ENCODE measurements at places on chromosomes 6 and 20. TPM values are rescaled to one million over a fixed set of nuclear protein-coding genes. Genes with fewer than 3 reads are reported as not detected.
A peak's percentile ranks its signal among the peaks of the same experiment; 100 is the strongest.

DNA sequence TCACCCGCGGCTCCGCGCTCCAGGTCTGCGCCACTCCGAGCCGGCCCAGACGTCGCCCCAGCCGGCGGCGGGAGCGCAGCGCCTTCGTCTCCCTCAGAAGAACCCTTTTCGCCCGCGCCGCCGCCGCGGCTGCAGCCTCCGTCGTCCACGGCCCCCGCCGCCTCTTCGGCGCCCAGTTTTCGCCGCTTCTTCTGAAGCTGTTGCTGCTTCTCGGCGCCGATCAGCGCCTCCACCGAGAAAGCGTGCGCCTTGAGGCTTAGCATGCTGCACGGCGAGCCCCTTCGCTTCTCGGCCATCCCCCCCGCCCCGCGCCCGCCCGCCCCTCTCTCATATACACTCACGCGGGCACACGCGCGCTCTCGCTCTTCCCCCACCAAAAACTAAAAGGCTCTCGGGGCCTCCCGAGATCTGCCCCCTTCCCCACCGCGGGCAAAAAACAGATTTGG, 489 bp downstream of the TBX18 start:
- DNase-seq = no peak

DNA sequence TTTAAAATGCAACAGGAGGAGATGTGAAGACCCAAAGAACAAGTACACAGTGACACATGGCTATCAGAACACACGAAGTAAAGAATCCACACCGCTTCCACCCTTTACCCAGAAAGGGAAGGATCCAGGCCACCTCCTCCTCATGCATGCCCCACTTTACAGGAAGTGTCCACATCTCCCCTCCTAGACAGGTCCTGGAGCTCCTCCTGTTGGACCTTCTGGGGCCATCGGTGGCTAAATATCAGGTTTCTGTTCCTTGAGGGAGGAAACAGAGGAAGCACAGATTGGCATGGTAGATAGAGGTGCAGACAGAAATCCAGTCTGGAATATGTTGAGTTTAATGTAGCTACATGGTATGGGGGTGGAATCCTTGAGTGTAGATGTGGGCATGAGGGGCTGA, 10.9 kb downstream of the NINL start:
- no peak for DNase-seq

Gene TFAP2D
- not detected for total RNA-seq

Gene PRDM13
- total RNA-seq = not detected

Gene SEMG1
- not detected for total RNA-seq

DNA sequence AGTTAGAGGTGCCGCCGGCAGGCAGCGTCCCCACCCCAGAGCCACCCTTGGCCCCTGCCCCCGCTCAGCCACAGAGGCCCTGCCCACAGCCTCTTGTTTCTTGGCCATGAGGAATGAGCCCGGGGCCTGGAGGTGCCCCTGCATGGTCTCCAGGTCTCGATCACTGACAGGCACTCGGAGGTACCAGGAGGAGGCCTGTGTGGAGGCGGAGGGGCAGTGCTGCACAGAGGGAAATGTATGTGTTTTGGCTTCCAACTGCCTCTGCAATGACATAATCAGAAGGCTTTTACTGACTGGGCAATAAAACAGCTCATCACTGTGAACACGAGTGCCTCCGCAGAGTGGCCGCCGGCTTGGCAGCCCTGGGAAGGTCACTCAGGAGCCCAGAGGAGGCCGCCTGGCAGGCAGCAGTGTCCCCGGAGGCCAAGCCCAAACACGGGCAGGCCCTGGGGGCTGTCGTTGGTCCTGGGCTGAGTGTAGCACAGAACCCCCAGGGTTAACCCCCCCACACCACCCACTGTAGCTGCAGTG, 61.1 kb upstream of the GATA5 start:
- DNase-seq = no peak

DNA sequence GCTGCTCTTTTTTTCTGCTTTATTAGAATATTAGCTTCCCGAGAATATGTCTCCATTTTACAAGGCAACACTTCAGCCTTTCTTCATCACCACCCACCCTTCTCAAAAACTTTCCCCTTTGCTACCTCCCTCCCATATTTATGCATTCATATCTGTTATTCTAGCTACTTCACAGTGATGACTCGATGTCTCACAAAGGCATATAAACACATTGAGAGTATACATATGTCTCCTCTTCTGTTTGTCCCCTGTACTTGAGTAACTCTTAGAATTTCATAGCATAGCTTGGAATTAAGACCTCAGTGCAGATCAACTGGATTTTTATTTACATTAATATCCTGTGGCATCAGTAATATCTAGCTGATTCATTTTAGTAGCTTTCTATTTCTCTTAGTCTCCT, 6.5 kb downstream of the RNF144B start:
- no peak for DNase-seq

Gene TPBG
- 0.33 TPM for total RNA-seq

DNA sequence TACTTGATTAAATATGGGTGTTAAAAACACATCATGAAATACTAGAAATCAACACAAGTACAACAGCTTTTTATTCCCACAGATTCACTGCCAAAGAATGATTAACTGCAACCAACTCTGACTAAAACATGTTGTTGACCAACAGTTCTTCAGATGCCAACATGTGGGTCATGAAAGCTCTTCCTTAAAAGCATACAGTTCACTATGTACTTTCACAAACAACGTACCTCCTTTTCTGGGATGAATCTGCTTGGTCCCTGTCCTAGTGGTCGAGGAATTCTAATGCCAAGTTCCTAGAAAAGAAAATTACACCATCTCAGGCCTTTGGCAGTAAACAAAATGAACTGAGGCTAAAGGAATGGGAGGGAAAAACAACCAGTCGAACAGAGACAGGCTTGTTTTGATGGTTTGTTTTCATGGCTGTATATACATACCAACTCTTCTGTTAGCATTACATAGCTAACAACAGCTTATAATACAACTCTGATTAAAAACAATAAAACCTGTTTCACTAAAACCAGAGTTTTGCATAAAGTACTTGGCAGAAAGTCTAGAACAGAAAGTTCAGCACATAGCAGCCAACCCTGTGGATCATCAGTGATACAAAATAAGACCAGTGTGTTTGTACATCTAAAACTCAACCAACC, 92.5 kb downstream of the SESN1 start:
- no peak for DNase-seq

DNA sequence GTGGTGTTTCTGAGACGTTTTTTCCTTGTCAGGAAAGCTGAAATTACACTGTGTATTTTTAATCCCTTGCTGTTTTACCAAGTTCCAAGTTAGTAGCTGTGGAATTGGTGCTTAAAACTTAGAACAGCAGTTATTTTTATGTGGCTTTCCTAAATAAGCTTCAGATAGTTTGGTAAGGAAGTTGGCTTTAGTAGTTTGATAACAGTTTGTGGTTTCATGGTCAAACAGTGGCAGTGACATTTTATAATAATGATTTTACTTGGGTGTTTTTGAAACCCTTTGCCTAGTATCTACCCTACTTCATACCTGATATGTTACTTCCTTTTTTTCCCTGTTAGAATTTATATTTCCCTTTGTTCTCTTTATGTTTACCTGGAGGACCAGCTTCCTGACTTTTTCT, 164.9 kb downstream of the JARID2 start:
- no peak for DNase-seq

Gene ZBP1
- 1.4 TPM for total RNA-seq

DNA sequence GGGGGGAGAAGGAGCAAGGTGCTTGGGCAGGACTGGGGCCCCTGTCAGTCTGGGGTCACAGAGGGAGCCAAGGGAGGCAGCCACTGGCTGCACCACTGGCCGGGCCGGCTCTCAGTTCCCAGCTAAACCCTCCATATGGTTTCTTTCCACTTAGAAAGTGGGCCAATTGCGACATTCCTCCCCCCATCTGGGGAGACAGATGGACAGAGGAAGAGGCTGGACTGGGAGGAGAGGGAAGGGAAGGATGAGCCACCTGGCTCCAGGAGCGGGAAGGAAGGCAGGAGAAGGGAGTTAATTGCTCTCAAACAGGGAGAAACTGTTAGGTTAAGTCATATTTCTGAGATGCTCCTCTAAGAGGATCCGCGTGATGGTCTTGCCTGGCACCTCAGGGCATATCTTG, 82.2 kb downstream of the GRM4 start:
- DNase-seq = no peak

DNA sequence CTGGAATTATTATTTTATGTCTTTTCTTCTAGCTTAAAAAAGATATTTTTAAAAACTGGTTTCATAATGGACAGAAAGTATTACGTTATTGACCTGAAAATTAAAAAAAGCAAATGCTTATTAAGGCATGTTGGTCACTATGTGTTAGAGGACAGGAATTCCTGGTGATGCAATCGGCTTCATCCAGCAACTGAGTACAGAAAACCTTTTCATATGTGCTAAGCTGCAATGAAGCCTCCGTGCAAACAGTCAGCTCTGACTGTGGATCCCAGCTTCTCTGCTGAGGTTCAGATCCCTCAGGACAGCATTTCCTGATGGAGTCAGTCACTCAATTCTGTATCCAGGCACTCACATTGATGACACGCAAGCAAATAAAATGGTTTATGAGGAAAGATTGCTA, 22.7 kb upstream of the BMP2 start:
- no peak for DNase-seq

DNA sequence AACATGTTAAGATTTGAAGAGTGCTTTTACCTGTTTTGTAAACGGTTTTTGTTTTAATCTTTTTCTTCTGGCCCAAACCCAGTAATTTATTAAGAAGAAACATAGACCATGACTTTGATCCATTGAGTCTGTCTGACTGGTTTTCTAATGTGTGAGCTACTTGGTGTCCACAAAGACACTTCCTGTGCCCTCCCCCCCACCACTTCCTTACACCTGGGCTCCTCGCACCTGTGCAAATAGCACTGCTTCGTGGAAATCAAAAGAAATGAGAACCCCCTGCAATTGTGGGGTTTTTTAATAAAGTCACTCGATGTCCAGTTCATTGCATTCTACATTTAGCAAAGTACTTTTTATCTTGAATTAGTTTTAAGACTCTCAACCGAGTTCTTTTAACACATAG, 65.5 kb downstream of the SMOC2 start:
- no peak for DNase-seq

Gene PLN
- total RNA-seq = not detected

DNA sequence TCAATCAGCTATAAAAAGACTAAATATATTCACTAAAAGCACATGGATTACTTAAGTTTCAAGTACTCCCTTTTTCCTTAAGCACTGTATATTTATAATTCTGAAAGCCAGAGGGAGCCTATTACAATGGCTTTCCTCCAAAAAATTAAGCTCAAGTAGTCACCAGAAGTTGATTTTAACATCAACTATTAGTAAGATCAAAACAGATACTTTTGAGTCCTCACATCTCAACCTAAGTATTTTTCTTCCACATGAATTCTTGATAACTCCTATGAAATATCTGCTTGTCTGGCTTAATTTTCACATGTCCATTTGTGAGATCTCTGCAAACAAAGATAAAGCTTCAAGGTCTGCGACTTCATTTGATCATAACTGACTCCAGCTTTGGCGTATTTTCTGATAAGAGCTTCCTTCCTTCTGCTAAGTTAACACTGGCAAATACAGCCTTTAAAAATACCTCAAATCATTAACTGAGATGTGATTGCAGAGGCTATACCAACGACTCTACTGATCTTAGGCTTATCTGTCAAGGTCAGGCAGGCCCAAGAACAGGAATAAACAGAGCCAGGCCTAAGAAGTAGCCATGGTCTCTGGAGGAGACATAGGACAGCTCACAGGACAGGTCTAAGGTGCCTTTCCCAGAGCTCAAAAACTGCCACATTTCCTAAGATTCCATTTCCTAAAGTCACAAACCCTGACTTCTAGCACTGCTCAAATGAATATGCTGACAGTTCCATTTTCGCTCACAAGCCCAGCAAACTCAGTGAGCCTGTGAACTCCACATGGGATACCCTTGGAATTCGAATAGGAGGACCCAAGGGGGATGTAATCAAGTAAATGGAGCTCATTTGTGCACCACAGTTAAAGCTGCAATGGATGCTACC, 10.0 kb downstream of the SNX5 start:
- DNase-seq = no peak

DNA sequence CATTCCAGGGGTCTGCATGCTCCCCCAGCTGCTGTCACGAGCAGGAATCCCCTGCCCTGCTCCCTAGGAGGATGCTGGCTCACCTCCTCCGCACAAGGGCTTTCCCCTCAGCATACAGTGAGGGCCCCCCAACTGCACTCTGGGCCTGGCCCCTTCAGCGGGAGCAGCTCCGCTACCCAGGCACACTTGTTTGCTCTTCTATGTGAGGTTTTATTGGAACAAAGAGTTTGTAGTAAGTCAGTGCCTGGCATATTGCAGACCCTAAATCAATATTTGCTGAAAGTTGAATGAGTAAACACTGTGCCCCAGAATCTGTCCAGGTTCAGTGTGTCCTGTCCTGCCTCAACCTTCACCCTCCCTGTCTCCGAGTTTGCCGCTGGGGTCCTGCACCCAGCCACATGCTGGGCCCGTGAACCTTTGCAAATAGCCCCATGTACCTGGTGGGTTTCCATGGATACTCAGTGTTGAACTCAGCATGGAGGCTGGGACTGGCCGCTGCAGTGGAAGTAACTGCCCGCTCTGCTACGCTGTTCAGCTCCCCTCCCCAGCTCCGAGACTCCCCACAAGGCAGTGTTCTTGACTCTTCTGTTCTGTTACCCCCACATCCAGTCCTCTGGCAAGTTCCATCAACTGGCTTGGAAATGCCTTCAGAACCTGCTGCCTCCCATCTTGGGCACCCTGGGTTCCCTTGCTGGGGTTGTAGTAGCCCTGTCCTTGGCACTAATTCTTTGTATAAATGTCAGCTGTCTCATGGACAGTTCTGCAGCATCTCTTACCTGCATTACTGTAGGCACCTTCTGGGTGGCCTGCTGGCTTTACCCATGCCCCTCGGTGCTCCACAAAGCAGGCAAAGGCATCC, 15.7 kb downstream of the SLC22A1 start:
- DNase-seq = no peak

GRCh38 chr20:22099348-22099747, 393.9 kb downstream of the PAX1 start:
- DNase-seq = no peak

Gene SAMD5
- total RNA-seq = not detected

DNA sequence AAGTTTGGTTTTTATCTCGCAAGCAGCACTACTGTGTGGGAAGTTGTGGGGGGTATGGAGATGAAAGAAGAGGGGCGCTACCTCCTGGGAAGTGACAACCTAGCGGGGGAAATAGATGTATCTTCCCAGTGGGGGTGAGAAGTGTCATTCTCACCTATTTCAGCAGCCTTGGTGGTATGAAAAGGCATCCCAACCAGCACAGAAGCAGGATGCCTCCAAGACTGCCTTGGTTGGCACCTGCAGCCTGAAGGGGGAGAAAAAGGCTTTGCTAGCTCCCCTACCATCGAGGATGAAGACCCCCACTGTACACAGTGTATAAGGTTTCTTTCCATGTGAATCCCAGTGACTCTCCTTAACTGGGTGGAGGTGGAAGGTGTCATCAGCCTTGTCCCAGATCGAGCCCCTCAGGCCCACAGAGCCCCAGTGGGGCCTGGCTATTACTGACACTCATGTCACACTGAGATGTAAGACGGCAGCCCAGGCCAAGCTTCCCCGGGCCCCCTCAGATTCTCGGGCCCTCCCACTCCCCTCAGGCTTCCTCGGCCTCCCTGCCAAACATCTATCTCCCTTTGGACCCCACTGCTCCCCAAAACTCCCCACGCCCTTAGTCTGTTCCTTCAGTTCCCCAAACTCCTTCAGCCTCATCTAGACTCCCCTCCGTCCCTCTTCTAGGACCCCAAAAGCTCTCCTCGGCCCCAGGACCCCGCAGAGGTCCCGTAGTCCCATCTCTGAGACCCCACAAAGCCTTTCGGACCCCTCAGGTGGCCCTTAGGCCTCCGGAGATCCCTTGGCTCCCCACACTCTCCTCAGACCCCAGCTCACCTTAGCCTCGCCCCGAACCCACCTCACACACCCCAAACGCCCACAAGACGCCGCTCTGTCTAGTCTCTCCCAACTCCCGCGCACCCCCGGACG, 688 bp downstream of the COMMD7 start:
- peak; percentile 46 for DNase-seq
